ENCODE measurements at places on chromosomes 5 and 9.

DNA sequence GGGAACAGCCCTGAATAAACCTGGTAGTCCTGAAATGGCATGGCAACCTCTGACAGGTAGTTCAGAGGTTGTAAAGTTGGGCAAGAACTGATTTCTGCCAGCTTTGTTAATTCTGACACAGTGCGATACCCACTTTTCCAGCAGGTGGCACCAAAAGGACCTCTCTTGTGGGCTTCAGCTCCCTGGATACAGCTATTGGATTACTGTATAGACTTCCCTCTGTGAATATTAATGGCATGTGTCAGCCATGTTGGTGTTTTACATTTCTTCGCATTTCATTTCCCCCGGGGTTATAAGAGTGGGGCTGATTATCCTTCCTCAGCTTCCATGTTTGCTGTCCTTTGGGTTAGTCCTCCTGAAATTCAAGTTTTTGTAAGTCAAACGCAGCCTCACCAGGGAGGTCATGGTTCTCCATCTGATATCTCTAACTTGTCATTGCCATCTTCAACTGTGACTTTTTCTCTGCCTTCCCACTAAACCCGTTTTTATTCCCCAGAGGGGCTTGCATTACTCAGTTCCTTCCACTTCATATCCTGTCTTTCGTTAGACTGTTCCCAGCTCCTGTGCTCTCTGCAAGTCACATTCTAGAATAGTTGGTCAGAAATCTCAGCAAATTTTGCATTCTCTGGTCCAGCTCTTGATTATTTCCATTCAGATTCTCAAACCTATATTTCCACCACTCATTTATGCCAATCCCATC lies 135.6 kb downstream of the LIFR start:
- DNase-seq: peak; percentile 65

- DNase-seq: no peak
These were observed 20.3 kb downstream of the ANXA6 start for GRCh38 chr5:151137067-151137825.

DNA sequence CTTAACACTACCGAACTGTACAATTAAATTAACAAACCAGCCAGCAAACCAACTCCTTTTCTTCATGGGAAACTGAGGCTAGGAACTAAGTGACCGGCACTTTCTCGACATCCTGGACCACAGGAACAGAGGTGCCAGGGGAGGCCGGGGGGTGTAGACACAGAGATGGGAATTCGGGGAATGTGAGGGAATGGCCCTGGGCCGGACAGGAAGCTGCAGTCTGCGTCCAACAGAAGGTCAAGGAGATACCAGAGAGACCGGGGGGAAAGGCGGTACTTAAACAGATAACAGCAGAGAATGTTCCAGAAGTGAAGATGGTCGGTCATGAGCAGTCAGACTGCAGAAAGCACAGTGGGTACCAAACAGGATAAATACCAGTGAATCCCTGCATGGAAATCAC lies 40.3 kb downstream of the DBH start:
- DNase-seq: no peak

- DNase-seq: no peak
These were observed 63.7 kb upstream of the IER5L start for GRCh38 chr9:129241725-129242124.

- no peak for DNase-seq
These were observed 17.3 kb upstream of the SMAD5 start for GRCh38 chr5:136115183-136115865.

DNA sequence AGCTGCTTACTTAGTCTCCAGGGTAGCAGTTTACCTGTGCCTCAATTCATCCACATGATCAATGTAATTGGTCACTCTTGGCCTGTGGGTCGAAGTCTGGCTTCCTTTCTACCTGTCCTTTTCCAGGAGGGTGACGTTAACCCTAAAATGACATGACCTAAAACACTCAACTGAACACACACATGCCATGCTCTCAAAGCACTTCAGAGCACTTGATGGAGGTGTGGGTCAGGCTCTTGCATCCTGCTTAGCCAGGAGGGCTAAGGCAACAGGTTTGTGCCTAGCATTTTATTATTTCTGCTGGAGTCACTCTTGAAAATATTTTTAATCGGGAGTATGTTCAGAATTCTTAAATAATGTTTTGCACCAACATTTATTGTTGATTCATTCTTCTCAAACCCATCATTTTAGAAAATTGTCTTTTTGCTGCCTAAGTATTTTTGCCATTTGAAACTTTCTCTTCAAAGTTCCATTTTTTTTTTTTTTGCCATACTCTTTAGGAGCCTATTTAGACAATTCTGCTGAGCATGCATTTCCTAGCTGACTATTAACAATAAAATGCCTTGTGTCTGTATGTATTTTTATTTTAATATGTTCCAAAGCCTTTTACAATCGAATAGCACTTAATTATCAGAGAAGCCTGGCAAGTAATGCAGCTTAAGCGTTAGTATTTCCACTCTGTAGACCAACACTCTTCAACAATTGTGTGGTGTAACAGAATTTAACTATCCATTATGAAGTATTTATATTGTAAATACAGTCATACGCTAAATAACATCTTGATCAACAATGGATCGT lies 59.1 kb downstream of the ATP10B start:
- DNase-seq: no peak

- DNase-seq: peak; percentile 15
These were observed 2.0 kb upstream of the CAMSAP1 start for GRCh38 chr9:135909371-135909770.

DNA sequence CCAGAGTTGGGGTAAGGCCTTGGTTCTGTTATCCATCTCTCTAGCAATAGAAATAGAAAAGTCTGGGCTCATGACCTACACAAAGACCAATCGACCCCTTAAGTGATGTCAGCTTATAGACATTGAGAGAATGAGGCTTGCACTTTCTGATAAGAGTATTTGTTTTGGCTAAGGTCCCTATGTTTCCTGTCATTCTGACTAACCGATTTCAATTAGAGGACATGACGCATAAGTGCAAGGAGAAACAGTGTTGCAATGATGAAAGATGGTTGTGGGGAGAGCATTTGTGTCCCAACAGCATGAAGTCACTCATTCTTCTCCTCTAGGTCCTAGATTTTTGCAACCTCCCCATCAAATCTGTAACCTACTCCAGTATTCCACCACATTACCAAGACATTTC lies 255.1 kb downstream of the MAT2B start:
- no peak for DNase-seq

DNA sequence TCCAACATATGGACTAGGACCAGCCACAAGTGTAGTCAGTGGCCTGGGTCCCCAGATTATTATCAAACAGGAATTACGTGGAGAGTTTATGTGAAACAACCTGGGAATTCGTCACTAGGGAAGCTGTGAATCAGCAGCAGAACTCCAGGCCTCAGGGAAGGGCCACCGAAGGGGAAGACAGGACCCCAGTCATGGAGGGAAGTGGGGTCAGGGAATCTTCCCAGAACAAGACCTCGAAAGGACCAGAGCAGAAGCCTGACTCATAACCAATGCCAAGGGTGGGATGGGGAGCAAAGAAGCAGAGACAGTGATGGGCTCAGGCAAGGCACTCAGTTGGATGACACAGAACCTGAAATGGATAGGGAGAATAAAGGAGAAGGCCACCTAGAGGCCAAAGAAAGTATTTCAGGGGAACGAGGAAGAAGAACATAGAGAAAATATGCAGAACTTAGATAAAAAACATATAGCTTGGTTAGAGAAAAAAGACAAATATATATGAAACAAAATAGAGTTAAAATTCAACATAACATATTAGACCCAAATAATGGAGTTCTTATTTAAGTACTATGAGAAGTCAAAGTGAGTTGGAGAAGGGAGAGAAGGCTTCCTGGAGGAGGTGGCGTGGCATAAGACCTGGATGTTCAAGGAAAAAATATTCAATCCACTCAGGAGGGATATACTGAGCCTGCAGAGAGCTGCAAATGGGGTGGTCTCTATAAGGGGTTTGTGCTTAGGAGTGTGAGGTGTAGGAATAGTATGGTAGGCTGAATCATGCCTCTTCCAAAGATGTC lies 66.7 kb upstream of the CAST start:
- DNase-seq: peak; percentile 27

DNA sequence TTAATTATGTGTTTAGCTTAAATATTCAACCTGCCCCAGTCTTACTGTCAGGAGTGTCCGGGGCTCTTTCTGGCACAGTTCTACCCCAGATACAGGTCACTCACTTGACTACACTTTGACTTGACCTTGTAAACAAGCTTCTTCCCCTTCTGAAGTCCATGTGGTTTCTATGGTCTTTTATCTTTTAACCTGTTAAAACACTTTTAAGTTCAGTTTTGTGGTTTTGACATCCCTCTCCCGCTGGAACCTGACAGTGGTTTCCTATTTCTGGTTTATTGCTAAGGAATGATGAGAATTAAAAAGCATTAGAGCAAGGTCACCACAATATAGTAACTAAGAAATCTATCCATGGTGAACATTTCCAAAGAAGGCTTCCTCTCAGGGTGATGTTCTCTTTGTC lies 300.1 kb downstream of the TMEM167A start:
- DNase-seq: no peak

DNA sequence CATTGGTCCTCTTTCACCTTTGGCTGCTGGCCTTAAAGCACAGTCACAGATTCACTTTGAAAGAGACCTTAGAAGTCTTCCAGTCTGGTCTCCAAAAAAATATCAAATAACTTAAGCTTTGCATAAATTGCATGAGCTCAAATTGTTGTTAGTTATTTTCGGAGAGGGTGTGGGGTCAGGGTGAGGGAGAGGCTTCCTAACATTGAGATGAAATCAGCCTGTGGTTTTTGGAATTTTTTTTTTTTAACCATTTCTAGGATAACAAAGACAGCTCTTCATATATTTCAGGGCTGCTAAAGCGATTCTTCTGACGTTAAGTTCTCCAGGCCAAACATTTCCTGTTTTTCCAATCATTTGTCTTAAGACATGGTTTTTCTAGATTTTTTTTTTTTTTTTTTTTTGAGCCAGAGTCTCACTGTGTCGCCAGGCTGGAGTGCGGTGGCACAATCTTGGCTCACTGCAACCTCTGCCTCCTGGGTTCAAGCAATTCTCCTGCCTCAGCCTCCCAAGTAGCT lies 4.5 kb downstream of the OCLN start:
- no peak for DNase-seq

DNA sequence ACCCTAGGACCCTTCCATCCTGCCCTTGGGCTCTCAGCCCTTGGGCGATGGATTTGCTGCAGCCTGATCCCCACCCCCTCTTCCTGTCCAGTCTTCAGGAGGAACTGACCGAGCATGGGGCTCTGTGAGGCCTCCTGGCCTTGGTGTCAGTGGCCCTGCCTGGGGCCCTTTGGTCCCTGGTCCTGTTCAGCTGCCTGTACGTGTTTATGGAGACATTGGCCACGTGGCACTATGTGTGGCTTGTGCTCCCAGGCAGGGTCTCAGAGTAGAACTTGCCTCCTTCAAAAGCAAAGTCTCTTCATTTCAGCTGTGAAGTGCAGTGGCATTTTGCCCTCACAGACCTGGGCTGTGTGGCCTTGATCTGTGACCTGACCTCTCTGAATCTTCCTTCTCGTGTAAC lies 11.1 kb downstream of the FCN2 start:
- DNase-seq: no peak

DNA sequence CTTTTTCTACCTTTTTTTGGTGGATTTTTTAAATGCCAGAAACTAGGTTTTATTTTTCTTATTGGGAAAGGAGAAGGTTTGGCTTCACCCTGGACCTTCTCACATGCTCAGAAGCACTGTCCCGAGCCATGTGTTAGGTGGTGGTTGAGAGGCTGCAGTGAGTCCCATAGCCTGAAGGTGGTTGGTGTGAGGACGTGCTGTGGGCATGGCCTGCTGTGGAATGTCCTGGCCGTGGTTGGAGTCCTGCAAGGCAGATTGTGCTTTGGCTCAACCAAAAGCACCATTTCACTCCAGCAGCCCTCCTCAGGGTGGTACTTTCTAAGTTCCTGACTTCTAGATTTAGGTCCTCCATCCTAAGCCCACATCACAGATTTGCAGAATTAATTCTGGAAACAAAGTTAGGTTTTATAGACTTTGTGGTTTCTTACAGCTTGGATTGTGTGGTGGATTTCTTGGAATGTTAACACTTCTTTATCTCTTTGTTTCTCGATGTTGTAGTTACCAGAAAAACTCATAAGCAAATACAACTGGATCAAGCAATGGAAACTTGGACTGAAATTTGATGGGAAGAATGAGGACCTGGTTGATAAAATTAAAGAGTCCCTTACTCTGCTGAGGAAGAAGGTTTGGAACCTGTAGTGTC lies 22.6 kb downstream of the OTULIN start:
- no peak for DNase-seq

DNA sequence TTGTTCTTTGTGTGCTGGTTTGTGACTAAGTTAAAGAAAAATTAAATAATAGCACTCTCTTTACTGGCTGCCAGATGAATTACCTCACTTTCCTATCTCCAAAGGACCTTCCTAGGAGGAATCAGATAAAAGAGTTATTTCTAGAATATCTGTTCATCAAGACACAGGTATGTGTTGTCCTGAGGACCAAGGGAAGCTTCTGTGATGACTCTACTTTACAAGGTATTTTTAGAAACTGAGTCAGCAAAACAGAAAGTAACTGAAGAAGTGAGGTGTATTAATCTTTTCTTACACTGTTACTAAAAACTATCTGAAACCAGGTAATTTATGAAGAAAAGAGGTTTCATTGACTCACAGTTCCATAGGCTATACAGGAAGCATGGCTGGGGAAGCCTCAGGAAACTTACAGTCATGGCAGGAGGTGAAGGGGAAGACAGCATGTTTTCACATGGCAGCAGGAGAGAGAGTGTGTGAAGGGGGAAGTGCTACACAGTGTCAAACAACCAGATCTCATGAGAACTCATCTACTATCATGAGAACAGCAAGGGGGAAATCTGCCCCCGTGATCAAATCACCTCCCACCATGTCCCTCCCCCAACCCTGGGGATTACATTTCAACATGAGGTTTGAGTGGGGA lies 189.2 kb upstream of the DMAC1 start:
- DNase-seq: no peak

DNA sequence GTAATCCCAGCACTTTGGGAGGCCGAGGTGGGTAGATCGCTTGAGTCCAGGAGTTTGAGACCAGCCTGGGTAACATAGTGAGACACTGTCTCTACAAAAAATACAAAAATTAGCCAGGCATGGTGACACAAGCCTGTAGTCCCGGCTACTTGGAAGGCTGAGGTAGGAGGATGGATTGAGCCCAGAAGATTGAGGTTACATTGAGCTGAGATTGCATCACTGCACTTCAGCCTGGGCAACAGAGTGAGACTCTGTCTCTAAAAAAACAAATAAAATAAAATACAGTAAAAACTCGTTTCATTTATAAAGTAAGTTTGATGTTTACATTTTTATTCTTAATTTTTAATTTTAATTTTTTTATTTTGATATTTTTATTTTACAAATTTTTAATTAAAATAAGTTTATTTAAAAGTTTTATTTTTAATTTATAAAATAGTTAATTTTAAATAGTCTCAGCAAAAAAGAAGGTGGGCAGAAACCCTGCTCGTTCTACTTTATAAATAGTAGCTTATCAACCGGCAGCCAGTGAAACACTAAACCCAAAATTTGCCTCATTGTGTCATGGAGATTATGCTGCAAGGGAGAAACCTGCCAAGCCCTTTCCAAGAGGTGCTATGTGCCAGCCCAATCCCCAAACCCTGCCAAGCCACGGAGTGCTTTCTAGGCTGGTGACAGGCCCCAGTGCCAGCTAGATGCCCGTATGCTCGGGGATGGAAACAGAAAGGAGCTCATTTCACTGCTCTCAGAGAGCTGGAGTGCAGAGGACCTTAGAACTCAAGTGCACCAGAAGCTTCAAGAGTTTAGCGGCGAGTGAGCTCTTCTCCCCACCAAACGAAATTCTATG lies 38.9 kb downstream of the SERINC5 start:
- peak; percentile 60 for DNase-seq
